Kidney epithelial cell (primary cell): ENCODE measurements at places on chromosomes 12 and 14. TPM values are rescaled to one million over a fixed set of nuclear protein-coding genes. Genes with fewer than 3 reads are reported as not detected.

DNA sequence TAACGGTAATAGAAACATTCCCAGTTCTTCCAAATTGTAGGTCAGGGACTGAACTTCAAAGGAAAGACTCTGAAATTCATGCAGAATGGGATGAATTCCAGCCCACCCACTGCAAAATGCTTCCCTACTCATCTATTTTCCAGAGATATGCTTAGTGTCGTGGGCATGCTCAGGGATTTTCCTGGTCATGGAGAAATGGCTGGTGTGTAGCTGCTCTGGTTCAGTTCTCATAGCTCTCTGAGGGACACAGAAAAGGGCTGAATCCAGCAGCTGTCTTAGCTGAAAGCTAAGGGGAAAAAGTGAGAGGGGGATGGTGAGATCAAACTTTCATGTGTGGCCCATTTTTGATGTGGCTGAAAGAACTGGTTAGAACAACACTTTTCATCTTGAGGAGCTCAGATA lies 72.9 kb upstream of the KRAS start:
- DNase-seq, result no peak

DNA sequence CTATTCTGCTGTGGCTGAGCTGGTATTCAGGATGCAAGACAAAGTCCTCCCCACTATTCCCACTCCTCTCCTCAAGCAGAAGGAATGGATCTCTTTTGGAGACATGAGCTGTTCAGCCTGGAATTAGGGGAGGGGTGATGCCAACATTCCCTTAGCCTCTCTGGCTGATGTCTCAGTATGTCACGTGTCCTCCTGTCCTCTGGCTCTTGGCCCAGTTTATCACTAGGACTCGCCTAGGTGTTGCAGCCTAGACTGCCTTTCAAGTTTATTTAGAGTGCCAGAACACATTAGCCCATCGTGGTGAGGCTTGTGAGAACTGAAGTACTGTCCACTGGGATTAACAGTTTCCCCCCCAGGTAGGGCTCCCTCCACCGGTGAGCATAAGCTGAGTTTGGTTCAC lies 239.9 kb upstream of the MIS18BP1 start:
- DNase-seq, result no peak

- no peak for DNase-seq
These were observed 146.8 kb downstream of the TMTC2 start for GRCh38 chr12:82833481-82833880.

DNA sequence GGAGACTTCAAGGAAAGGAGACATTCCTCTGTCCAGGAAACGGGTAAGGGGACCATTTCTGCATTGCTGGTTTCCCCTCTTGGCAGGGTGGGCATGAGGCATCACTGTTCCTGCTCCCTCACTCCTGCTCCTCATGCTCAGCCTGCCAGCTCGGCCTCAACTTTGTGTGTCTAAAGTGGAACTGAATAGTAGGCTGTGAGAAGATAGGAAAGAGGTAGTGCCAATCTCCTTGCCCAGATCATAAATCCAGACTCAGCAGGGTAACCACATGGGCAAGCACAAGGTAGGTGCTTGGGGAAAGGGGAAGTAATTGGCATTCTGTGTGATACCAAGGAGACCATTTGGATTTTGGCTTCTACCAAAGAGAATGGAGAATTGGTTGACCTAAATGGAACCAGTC lies 2.6 kb downstream of the LTB4R start:
- DNase-seq, result no peak

DNA sequence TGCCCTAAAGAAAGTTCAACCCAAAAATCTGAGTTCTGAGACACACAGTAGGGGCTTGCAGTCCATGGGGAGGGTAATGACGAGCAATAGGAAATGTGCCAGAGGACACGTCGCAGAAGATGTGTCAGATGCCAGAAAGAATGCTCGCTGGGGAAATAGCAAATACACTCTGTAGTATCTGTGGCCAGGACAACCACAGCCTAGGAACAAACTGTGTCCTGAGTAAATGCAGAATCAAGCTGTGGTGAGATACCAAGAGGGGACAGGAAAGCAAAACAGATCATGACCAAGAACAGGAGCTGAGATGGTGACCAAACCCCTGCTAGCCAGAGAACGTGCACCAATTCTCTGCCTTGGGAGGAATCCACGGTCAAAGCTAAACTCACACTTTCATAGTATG lies 9.1 kb downstream of the CRACR2A start:
- DNase-seq, result no peak

DNA sequence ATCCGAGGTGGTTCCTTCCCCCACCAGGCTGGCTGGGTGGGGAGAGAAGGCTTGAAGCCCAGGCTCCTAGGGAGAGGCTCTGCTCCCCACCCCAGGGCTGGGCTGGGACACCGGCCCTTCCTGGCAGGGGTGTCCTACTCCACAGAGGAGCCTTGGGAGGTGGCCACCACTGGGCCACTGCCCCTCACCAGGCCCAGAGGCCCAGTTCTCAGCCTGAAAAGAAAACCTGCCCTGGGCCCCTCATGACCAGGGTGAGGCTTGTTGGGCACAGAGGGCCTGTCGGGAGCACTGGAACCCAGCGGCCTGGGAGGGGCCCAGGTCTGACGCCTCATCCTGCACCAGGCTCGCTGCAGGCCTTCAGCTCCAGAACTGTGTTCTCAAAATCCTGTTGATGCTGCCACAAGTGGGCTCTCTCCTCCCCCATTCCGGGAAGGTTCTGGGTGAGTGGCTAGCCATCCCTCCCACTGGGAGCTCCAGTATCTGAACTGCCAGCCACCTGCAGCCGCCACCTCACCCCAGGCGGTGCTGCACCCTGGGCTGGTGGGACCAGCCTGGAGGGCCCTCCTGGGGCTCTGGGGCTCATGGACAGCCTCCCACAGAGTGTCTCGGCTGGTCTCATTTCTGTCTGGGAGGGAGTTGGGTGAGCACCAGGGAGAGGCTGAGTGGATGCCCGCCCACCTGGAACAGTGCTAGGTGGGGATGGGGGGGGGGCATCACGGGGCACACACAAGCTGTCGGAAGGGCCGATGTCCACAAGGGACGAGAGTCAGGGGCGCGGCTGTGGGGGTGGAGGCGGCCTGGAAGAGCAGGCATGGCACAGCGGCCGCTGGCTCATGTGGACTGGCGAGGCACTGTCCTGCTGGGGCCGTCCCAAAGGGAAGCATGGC lies 11.8 kb downstream of the BAG5 start:
- DNase-seq, result peak; percentile 74

DNA sequence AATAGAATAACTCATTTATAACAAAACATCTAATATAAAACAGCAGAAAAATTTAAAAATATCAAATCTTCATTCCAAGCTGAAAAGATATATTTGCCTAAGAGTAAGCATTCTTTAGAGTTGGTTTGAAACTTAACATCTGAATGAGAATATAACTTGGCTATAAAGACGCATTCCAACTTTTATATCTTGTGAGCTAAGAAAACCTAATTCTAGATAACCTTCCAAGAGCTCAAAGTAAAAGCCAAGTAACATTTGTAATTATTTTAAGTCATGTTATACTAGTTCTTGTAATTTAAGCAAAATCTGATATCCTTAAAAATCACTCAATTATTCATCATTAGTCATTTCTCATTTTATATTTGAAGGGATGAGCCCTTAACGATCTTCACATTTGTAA lies 368.9 kb downstream of the C12orf50 start:
- DNase-seq, result no peak

DNA sequence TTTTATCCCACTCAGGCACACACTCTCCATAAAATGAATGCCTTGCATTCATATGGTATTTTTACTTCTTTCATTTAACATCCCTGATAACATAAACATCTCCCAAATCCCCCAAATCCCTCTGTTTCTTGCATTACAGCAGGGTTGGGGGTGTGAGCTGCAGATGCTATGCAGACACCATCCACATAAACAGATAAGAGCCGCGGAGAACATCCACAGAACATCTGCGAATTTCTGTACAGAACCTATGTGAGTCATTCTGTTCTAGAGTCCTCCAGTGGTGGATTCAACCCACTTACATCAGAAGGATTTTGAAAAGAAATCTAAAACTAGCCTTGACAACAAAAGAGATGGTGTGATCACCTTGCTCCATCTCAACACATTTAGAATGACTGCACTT lies 20.3 kb downstream of the FBLN5 start:
- no peak for DNase-seq

- no peak for DNase-seq
These were observed 43.8 kb upstream of the RESF1 start for GRCh38 chr12:31915446-31915845.

DNA sequence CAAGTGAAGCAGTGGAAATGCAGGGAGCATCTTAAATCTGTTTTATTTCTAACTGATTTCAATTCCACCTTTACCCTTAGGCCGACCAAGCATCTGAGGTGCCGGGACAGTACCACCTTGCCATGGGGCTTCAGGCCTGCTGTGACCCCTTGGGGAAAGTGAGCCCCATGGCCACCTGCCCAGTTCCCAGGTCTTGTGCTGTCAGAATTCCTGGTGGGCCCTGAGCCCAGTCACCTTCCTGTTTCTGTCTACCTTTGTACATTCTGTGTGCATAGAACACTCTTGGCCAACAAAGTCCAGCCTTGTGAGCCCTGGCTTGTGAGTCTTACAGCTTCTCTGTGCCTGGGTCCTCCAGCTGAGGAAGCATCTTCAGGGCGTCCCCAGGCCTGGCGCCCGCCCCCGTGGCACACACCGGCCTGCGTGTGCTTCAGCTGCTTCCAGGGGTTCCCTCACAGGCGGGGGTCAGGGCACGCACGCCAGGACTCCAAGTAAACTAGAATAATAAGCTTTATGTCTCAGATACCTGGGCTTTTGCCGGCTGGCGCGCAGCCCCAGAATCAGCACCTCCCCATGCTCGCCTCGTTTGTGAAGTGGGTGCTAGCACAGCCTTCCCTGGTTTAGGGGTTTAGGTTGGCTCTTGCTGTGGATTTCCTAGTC lies 10.3 kb downstream of the ZFYVE21 start:
- no peak for DNase-seq

The KLRF1 gene
- 0.17 TPM in 1 of 2 replicates, not detected in the other for total RNA-seq

The IL31 gene
- total RNA-seq, result not detected in 2 replicates
